ENCODE measurements at places on chromosomes 6 and 20.

- no peak for DNase-seq
Observed at GRCh38 chr6:160978141-160978901, 13.2 kb upstream of the MAP3K4 start.

GRCh38 chr20:32522526-32522775 lies 62.7 kb downstream of the NOL4L start:
- DNase-seq: no peak

- no peak for DNase-seq
Observed at GRCh38 chr6:17871189-17871519, 116.3 kb downstream of the KIF13A start.

DNA sequence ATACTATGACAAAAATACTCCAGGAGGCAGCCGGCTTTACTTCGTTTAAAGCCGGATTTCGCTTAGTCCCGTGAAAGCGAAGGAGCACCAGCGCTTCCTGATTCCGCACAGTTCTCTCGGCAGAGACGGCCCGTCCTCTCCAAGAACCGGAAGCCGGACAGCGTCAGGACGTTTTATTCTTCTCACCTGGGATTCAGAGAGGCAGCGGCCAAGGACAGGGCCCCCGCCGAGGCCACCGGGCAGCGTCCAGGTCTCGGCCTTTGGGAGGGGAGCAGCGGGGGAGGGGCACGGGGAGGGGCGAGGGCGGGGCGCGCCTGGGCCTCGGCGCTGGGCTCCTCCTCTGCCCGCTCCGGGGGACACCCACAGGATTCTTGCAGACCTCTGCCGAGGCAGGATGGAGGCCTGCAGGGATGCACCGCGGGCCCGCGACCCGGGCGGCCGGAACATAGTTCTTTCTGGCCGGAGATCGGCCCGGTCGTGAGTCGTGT lies 2.8 kb upstream of the DIDO1 start:
- no peak for DNase-seq

DNA sequence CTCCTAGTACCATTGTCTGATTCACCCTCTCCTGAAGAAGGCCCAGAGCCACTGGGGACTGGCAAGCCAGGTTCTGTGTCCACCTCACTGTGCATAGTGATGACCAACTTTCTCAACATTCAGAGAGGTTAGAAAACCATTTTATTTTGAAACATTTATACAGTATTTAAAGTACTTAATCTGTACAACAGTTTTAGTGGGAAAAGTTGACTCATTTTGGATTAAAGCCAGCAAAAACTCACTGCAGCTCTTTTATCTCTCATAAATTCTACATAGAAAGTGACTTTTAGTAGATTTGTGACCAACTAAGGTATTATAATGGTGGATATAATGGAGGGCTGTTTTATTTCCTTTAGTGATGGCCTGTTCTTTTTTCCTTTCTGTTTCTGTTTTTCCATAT lies 9.7 kb downstream of the TULP4 start:
- no peak for DNase-seq

DNA sequence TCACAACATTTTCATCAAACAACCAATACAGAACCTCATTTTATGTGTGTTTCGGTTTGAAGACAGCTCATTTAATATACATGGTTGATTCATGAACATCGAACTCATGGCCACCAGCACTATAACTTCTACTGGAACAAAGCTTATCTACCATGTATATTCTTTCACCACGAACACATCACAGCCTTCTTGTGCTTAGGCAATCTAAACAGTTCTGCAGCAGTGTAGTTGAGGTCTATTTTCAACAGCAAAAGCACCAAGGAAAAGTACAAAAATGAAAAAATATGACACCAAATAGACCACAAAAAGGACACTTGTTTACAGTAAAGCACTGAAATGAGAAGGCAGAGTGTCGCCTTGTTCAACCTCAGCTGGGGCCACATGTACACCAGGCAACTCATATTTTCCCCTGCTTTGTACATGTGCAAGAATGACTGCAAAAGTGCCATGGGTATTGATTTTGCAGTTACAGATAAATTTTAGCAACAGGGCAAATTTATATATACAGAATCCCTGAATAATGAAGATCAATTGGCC lies 25.8 kb upstream of the KCNK5 start:
- DNase-seq: no peak

DNA sequence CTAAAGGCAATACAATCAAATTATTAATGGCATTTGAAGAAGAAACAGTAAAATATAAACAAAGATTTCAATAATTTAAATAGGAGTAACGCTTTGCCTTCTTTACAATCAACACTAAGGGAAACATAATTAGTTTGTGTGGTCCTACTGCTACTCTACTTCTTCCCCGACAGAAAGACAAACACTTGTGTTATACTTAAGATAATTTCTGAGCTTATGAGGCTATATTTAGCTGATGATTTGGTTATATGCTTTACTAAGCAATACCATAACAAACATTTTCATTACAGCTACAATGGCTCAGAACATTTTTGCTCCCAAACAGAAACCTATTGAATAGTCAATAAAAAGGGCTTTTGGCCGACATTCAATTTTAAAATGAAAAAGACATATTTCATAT lies 1217.2 kb upstream of the GJE1 start:
- DNase-seq: no peak

DNA sequence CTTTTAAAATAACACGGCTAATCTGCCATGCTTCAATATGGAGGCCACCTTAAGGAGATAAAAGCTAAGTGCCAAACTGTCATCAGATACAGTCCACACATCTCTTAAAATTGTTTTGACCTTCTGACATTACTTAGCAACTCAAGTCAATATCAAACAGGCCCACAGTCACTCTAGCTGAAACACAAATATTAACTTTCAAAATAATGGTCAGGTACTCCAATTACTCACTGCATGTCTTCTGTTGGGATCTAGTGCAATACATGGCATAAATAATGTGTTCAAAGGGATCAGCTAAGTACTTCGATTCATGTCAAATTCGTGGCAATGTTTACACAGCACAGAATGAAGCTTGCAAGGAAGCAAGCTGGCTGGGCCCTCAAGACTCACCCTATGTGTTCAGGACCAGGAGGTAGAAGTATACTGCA lies 133.9 kb upstream of the BEND6 start:
- DNase-seq: no peak

DNA sequence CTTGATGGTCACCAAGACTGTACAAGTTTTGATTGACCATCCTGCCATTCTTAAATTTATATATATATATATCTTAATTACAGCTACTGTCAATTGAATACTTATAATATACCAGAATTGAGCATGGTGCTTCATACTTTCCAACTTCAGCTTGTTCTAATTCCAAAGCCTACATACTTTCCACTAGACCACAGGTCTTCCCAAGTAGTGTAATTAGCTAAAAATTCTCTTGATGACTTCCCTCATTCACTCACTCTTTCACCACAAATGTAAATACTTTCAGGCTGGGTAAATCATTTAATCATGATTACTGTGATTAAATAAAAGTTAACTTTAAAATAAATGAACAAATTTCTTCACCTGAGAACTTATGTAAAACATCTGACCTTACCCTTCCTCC lies 3.4 kb downstream of the ASF1A start:
- no peak for DNase-seq

GRCh38 chr20:50267041-50267865 lies 76.6 kb downstream of the CEBPB start:
- DNase-seq: no peak

DNA sequence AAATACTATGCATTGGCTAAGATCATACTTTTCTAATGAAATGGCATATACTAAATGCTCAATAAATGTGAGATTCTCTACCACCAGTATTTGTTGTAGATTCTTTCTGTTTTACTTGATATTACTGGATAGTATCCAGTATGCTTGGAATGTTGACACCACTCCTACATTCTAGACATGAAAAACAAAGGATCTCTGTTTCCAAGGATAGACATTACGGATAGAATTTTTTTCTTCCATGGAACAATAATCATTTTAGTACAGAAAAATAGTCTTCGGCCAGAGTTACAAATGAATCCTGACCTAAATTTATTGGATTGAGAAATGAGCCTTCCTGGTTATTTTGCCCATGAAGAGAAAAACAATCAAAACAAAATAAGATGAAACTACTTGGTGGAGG lies 258.2 kb upstream of the NT5E start:
- DNase-seq: no peak

DNA sequence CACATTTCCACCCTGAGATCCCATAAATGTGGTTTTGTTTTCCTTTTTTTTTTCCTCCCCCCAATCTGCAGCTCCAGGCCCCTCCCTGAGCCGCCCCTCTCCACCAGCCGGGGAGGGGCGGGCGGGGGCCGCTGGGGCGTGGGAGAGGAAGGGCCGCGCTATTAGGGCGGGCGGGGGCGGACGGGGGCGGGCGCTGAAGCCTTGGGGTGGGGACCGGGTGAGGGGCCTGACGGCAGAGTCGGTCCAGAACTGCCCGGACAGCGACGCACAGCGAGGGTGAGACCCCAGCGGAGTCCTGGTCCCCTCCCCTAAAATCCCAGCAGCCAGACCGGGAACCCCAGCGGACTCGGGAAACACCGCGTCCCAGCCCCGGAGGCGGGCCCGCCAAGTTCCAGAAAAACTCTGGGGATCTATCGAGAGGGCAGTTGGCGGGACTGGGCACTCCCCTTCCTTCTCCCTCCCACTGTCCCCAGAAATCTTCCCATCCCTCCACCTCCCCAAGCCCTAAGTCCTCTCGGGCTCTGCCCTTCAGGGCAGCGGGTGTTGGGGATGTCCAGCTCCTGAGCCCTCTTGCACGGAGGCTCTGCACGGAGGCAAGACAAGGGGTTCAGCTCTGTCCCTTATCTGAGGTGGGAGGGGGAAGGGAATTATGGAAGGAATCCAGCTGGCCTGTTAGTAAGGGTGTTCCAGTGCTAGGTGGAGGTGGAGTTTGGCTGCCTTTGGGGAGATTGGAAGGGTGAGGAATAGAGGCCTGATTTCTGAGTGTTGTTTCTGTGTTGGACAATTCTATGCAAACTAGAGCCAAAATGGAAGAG lies at the start of gene PRICKLE4:
Gene PRICKLE4 (plus strand): TSS at position 232 of the 815 bp plus-strand sequence. CDS start 2,692 bp downstream, outside the sequence.
- DNase-seq: no peak

DNA sequence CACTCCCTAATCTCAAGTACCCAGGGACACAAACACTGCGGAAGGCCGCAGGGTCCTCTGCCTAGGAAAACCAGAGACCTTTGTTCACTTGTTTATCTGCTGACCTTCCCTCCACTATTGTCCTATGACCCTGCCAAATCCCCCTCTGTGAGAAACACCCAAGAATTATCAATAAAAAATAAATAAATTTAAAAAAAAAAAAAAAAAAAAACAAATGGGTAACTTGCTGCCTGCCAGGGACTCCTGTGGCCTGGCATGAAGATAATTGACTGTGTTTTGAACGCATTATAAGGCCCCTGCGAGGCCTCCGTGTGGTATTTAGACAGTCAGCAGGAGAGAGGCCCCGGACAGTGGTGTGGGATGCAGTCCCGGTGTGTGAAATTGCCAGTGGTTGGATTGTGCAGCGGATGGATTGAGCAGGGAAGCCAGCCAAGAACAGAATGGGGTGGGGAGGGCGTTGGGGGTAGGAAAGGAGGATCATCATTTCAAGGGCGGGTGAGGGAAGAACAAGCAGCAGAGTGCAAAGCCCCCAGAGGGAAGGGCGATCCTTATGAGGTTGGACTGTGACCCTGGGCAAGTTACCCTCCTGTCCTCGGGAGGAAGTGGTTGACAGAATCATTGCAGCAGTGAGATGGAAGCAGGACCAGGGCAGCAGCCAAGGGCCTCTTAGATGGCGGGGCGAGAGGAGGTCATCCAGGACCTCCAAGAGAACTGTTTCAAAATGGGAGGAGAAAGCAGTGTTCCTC lies 43.3 kb downstream of the PPARD start:
- no peak for DNase-seq

DNA sequence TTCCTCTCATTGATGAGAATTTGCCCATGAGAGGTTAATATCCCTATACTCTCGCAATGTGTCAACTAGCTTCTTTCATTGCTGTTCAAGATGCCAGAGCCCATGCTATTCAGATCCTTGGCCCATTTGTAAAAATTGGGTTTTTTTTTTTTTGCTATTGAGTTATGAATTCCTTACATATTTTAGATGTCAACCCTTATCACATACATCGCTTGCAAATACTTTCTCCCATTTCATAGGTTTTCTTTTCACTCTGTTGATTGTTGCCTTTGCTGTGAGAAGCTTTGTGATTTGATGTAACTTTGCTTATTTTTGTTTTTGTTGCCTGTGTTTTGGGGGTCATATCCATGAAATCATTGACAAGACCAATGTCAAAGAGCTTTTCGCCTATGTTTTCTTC lies 32.2 kb upstream of the IPCEF1 start:
- no peak for DNase-seq

GRCh38 chr20:58017970-58018530 lies 210.4 kb downstream of the ANKRD60 start:
- no peak for DNase-seq

GRCh38 chr6:27280064-27280539 lies 32.0 kb downstream of the POM121L2 start:
- DNase-seq: no peak

All from vagina (tissue), 2 donors.